Keratinocyte (primary cell): ENCODE measurements at places on chromosomes 2 and 18. TPM values are rescaled to one million over a fixed set of nuclear protein-coding genes. Genes with fewer than 3 reads are reported as not detected.

- no peak for DNase-seq
Measured at GRCh38 chr2:19687017-19687659, 214.6 kb downstream of the TTC32 start.

GRCh38 chr2:41204315-41204714, 752.4 kb upstream of the SLC8A1 start:
- DNase-seq: no peak

- no peak for DNase-seq
Measured at GRCh38 chr2:142878031-142878678, 691 bp downstream of the KYNU start.

- DNase-seq: no peak
Measured at GRCh38 chr2:241358470-241358869, 2.4 kb downstream of the FARP2 start.

- DNase-seq: no peak
Measured at GRCh38 chr2:170276925-170277629, 99.1 kb downstream of the MYO3B start.

- no peak for DNase-seq
Measured at GRCh38 chr2:197232010-197232409, 78.6 kb downstream of the ANKRD44 start.

GRCh38 chr18:77906103-77906892, 656.6 kb downstream of the GALR1 start:
- no peak for DNase-seq

DNA sequence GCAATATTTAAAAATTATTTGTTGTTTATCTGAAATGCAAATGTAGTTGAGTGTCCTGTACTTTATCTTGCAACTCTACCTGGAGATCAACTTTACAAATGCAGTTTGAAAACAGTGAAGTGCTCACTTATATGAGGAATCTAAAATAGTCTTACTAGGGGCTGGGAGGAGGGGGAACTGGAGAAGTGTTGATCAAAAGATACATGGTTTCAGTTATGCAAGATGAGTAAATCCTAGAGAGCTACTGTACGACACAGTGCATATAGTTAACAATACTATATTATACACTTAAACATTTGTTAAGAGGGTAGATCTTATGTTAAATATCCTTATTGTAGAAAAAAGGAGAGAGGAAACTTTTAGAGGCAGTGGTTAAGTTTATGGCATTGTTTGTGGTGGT, 241.9 kb downstream of the BCL11A start:
- no peak for DNase-seq

- DNase-seq: no peak
Measured at GRCh38 chr2:38626326-38627035, 23.8 kb upstream of the HNRNPLL start.

- DNase-seq: no peak
Measured at GRCh38 chr18:63236921-63237846, 82.4 kb downstream of the BCL2 start.

DNA sequence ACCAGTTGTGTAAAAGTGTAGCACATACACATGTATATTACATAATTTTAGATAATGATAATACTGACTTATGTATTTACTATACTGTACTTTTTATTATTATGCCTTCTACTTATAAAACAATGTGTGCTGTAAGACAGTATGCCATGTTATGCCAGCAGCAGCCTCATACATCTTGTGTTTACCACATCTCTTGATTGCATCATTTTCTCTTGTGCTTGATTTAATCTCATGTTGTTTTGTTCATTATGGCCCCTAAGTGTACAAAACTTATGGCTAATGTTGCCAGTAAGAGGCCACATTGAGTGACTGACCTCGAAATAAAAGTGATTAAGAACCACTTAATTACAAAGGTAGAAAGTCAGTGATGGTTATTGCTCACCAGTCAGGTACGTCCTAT, 128.0 kb upstream of the SP5 start:
- no peak for DNase-seq

GRCh38 chr2:213251618-213252017, 32.6 kb upstream of the SPAG16 start:
- DNase-seq: peak; percentile 25

GRCh38 chr2:69081001-69081580, 68.1 kb downstream of the ANTXR1 start:
- no peak for DNase-seq

DNA sequence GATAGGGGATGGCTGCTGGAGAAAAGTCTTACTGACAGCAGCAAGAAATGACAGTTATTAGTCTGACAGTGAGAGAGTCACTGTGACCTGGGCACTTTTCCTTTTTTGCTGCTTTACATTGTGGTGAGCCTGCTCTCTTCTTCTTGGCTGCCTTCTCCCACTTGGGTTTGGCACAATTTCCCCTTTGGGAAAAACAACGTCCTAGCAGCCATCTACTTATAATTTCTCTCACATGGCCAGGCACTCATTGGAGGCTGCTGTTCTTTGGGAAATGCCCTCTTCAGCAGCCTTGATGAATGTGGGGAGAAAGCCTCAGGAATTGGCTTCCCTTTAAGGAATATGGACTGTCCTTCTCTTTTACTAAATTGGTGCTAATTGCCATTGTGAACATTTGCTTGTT, 60.4 kb upstream of the SLC1A4 start:
- no peak for DNase-seq

DNA sequence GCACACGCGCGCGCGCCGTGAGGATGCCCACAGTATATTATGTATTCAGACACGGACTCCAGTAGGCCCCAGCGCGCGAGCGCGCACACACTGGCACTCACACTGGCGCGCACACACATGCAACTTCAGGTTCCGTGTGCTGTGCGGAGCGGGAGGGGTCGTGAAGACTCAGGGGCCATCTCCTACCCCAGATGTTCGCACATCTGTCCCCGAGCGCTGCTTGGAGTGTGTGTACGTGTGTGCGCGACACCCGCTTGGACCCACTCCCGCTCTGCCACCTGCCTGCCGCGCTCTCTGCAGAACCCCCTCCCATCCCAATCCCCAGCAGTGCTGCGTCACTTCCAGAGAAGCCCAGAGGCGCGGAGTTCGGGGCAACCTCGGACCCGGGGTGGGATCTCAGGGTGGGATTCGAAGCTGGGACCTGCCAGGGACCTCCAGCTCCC, 2.6 kb downstream of the NRP2 start:
- no peak for DNase-seq

DNA sequence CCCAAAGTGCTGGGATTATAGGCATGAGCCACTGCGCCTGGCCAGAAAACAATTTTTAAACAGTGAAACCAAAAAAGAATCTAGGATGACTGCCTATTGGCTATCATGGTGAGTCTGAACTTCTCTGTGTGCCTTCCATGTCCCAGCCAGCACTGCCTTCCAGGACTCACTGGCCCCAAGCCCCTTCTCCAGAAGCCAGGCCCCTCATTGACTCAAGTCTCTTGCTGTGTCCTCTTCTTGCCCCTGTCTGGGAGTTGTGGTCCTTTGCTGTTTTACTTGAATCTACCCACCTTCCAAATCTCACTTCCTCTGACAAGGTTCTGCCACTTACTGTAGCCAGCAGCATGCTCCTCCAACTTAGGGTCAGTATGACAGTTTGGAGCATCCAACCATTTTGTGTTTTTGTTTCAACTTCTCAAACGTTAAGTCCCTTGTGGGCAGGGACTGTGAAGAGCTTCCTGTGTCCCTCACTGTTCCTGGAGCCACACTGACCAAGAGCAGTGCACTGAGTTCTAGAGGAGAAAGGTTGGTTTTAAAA, 41.7 kb downstream of the ST3GAL5 start:
- DNase-seq: no peak

DNA sequence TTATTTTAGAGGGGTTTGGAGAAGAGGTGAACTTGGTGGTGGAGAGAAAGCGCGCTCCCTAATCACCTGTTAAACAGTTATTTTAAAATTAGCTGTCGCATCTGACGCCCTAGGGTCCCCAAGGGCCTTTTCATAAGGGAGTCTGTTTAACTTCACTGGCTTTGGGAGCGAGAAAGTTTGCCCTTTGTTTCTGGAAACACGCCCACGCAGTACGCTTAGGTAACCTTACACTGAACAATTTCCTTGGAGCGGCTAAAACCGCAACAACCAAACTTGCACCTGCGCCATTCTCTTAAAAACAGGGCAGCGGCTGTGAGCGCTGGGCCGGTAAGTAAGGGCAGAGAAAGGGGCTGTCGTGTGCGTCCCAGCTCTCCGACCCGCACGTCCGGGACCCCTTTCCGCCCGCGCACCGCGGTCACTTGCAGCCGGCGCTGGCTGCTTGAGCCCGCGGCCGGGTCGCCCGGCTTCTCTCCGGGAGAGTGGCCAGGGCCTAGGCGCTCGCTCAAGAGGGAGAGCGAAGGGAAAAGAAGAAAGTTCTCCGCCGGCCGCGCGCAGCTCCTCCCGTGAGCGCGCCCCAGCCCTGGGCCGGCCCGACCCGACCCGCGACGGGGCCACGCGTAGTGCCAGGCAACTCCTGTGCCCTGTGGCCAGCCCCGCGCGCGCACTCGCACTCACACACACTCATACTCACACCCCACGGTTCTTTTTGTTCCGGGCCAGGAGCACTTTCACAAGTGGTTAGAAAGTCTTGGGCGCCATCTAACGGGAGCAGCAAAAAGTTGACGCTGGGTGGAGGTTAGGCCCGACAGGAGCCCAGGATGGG, 19.2 kb downstream of the POU3F3 start:
- DNase-seq: no peak

DNA sequence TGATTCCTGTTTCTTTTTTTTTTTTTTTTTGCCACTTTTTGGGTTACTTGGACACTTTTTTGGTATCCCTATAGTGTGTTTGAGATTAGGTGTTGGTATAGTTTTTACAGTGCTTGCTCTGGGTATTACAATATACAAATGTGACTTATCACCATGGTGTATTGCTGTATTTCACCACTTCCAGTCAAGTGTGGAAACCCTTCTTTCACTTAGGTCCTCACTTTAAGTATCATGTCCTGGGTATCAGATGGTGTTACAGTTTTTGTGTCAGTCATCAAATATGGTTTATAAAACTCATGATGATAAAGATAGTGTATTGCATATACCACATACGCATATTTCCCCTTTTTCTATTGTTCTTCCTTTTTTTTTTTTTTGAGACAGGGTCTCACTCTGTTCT, 1.8 kb downstream of the ATP9B start:
- DNase-seq: no peak

DNA sequence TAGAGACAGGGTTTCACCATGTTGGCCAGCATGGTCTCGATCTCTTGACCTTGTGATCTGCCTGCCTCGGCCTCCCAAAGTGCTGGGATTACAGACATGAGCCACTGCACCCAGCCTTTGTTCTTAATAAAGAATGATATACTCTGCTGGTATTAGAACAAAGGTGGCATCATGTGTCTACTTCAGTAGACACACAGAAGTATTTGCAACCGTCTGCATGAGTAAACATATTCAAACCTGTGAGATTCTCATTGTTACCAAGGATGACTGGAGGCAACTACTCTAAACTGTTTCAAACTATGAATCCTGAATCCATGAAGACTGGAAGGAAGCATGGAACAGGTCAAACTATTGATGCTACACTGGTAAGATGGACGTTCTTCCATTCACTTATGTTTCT, 32.1 kb downstream of the MBD2 start:
- no peak for DNase-seq

- DNase-seq: no peak
Measured at GRCh38 chr2:149152469-149152953, 114.0 kb downstream of the LYPD6B start.

- DNase-seq: no peak
Measured at GRCh38 chr18:48840491-48840877, 110.3 kb downstream of the SMAD7 start.

DNA sequence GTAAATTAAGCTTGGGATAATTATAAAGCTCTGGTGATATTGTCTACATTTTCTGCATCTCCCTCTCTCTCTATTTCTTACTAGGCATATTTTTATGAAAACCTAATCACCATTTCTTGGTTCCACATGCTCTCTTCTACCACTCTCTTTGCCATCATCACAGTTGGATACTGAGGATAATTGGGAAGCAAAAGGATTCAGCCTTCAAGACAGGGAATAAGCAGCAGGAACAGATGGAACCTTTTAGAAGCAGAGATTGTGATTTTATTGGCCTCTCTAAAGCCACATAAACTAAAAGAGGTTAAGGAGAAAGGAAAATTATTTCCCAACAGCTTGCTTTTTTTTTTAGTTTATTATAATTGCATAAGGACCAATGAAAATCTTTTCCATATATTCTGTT, 226.3 kb upstream of the SPHKAP start:
- DNase-seq: no peak

GRCh38 chr2:151560289-151560688, 150.6 kb downstream of the RIF1 start:
- DNase-seq: no peak

- DNase-seq: no peak
Measured at GRCh38 chr18:46497129-46497528, 159.9 kb downstream of the LOXHD1 start.

Gene LRRC30
- not detected in 3 replicates for polyA plus RNA-seq

Gene MARCHF4
- 2.4 to 9.2 TPM (median 5.3 TPM) in 3 replicates for polyA plus RNA-seq

Gene AGXT
- not detected in 3 replicates for polyA plus RNA-seq

Gene CD8B2
- polyA plus RNA-seq: not detected in 3 replicates

Gene CUL3
- polyA plus RNA-seq: 37.8 to 71.7 TPM (median 48.1 TPM) in 3 replicates

Gene CSRNP3
- 0.61 to 0.88 TPM (median 0.87 TPM) in 3 replicates for polyA plus RNA-seq

Gene GPBAR1
- polyA plus RNA-seq: 0.10 to 0.18 TPM (median 0.12 TPM) in 3 replicates

Gene BCL2L11
- polyA plus RNA-seq: 1.4 to 1.9 TPM (median 1.6 TPM) in 3 replicates

Gene RNF125
- 3.2 to 4.5 TPM (median 3.9 TPM) in 3 replicates for polyA plus RNA-seq

Gene SIX3
- not detected in 3 replicates for polyA plus RNA-seq

Gene CTNNA2
- not detected in 3 replicates for polyA plus RNA-seq

Gene CROCC2
- not detected in 3 replicates for polyA plus RNA-seq
